ENCODE measurements at places on chromosomes 5 and 9.
A peak's percentile ranks its signal among the peaks of the same experiment; 100 is the strongest.

DNA sequence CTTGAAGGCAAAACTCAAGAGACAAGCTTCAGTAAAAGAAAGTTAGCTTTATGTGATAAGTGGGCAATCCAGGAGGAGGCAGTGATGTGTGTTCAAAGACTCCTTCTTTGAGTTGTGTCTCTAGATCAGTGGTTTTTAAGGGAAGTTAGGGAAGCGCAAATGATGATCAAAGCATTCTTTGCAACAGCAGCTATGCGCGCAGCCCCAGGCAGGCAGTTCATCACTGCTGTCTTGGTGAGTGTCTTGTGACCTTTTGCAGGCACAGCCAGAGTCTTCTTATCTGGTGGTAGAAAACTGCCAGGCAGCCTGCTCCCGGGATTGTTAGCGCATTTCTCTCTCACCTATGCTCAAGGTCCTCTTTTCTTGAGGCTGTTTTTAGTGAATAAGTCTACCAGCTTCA, 40.3 kb upstream of the CLK4 start:
- no peak for DNase-seq

GRCh38 chr5:73214306-73214705, 41.3 kb downstream of the TMEM174 start:
- no peak for DNase-seq

- peak; percentile 39 for DNase-seq
These were observed 1.6 kb downstream of the CSNK1A1 start for GRCh38 chr5:149549461-149550267.

DNA sequence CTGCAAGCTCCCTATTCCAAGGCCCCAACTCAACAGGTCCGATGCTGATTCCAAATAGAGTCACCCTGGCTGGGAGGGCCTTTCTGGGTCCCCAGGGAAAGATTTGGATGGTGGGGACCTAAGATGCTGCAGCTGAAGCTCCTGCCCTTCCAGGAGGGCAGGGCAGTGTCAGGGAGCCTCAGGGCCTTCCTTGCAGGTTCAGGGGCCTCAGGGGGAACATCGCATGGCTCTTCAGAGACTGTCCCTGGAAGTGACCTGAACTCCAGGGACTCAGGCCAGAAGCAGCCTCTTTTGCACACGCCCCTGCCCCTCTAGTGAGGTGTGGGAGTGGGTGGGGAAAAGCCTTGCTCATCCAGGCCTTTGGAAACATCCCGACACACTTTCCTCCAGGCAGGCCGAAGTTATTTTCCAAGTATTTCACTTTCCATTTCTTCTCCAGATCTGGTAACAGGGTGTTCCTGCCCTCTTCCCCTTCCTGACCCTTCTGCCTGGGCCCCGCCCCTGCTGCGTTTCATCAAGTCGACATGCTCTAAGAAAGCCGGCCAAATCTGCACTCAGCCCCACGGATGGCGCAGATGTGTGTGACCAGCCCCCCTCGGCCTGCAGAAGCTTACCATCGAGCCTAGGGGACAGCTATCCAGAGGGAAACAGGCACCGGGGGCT, 159.5 kb downstream of the FGF18 start:
- no peak for DNase-seq

DNA sequence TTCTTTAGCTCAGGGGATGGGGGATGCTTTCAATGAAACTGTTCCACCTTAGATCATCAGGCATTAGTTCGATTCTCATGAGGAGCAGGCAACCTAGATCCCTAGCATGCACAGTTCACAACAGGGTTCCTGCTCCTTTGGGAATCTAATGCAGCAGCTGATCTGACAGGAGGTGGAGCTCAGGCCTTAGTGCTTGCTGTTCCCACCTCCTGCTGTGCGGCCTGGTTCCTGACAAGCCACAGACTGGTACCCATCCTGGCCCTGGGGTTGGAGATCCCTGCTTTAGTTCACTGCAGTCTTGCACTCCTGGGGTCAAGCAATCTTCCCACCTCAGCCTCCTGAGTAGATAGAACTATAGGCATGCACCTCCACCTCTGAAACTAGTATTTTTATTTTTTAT, 1369.8 kb upstream of the NUDT12 start:
- no peak for DNase-seq

DNA sequence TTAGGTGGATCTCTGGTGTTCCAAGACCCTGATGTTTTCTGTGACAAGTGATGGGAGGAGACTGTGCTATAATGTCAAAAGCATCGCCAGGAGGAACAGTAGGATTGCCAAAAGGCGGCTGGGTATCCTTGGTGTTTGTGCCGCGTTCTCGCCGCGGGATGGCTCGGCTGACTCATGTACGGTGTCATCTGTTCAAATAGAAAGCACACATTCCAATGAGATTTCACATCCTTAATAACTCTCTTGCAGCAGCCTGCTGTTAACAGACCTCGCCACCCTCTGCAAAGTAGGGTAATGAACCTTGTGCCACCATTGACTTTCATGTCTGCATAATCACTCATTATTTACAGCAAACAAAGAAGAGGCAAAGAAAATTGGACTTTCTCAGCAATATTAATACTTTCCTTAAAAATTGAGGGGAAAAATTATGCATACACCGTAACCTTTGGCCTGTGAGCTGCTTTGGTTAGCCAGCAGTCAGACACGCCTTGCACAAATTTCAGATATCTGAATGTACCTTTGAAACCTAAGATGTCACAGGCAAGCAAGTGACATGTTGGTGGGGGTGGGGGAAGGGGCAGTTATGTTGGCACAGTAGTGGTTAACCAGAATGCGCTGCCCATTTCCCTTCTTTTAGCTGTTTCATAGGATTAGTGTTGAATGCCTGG, 289.4 kb downstream of the EFNA5 start:
- DNase-seq: peak; percentile 63

DNA sequence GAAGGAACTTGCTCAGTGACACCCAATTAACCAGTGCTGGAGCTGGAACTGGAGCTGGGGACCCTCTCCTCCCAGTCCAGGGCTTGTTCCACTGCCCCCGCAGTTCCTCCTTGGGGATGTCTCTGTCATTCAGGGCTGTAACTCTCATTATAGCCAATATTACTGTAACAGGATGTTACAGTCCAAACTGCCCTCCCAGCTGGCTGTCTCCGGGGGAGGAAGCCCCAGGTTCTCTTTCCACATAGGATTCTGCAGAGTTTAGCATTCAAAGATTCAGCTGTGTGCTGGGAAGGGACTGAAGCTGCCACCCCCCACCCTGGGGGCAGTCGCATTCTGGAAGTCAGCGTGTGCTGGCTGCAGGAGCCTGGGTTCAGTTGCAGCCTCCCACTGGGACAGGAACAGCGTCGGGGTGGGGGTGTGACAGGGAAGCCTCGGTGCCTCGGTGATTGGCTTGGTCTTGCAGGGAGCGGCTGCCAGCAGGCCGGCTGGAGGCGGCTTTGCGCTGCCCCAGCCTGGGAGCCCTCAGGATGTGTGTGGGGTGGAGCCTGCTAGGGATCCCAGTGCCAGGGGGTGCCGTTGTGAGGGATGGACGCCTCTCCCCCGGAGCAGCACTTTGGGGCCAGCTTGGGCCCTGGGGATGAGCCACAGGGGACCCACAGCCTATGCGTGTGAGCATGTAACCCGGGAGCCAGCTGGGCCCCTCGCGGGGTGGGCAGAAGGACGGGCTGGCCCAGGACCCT, 101.1 kb downstream of the RGS3 start:
- DNase-seq: no peak

GRCh38 chr5:26582350-26583045, 455.9 kb downstream of the CDH9 start:
- no peak for DNase-seq

DNA sequence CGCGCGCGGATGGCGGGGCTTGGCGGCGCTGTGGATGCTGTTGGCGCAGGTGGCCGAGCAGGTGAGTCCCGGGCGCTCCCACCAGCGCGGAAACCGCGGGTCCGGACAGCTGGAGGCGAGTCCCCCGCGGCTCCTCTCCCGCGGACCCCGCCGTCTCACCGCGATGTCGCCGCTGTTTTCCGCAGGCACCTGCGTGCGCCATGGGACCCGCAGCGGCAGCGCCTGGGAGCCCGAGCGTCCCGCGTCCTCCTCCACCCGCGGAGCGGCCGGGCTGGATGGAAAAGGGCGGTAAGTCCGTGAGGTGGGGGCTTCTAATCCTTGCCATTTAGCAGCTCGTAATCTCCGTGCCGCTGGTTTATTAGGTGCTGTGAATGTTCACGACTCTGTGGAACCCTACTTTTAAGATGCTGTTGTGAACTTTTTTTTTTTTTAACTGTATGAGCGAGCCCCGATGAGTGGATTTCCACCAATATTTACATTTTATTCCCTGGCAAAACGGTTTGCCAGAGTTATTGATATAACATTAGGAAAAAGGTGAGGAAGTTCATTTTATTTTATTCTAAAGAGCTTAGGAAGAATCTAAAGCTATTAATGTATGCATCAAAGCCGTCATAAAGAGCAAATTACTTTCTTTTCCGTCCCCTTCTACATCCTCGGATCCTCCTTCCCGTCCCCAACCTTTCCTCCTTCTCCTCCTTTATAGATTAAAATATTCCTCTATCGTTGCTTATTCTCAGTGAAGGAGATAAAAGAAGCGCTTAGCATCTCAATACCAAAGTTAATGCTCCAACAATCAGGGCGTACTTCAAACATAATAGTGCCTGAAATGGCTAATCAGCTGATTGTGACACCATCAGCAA, 579 bp downstream of the ADAMTS16 start:
- no peak for DNase-seq

- no peak for DNase-seq
These were observed 474.2 kb upstream of the RIOK2 start for GRCh38 chr5:97657239-97657638.

GRCh38 chr5:90843443-90843842, 284.8 kb downstream of the ADGRV1 start:
- no peak for DNase-seq

GRCh38 chr9:129608561-129609481, 12.1 kb downstream of the C9orf50 start:
- DNase-seq: no peak

- DNase-seq: no peak
These were observed 143.3 kb upstream of the ADAMTSL1 start for GRCh38 chr9:18330401-18331309.

- DNase-seq: no peak
These were observed 170.1 kb upstream of the ZNF618 start for GRCh38 chr9:113705928-113706519.

GRCh38 chr9:83384214-83384613, 154.0 kb downstream of the FRMD3 start:
- DNase-seq: no peak

GRCh38 chr5:116546033-116546742, 28.4 kb downstream of the SEMA6A start:
- no peak for DNase-seq

DNA sequence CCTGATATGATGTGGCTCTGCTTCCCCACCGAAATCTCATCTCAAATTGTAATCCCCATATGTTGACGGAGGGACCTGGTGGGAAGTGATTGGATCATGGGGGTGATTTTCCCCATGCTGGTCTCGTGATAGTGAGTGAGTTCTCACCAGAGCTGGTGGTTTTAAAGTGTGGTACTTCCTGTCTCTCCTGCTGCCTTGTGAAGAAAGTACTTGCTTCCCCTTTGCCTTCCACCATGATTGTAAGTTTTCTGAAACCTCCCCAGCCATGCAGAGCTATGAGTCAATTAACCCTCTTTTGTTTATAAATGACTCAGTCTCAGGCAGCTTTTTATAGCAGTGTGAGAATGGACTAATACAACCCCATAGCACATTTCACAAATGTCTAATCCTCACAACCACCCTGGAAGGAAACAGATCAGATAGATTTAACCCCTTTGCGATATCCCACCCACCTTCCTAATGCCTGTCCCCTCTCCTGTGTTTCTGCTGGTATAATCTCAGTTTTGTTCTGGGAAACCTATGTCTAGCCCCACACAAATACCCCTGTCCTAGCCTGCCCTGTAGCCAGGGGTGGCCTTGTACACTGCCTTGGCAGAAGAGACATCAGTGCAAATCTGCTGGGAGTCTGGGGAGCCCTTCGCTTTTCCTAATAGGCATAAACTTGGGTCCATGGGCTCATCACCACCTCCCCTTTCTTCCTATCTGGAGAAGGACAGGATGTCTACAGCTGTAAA, 157.0 kb upstream of the RAI14 start:
- DNase-seq: peak; percentile 66

GRCh38 chr5:10330511-10331230, 22.8 kb upstream of the MARCHF6 start:
- no peak for DNase-seq

- peak; percentile 89 for DNase-seq
These were observed 15.2 kb downstream of the CYSTM1 start for GRCh38 chr5:140189977-140190871.

DNA sequence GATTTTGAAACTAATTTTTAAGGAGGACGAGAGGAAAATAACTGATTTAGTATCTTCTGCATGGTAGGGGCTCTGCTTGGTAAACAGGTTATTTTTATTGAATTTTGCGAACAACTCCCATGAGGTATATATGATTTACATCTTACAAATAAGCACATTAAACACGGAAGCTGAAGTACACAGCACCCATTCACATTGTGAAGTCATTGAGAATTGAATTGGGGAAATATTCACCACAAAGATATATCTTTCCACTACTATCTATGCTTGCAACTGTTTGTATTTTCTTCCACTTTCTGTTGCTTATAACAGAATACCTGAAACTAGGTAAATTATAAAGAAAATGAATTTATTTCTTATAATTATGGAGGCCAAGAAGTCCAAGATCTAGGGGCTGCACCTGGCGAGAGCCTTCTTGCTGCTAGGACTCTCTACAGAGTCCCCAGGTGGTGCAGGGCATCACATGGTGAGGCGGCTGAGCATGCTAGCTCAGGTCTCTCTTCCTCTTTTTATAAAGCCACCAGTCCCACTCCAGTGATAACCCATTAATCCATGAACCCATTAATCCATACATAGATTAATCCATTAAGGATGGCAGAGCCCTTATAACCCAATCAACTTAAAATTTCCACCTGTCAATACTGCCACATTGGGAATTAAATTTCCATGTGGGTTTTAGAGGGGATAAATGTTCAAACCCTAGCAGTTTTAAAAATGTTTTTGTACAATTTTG, 79.0 kb upstream of the ZNF608 start:
- DNase-seq: no peak

DNA sequence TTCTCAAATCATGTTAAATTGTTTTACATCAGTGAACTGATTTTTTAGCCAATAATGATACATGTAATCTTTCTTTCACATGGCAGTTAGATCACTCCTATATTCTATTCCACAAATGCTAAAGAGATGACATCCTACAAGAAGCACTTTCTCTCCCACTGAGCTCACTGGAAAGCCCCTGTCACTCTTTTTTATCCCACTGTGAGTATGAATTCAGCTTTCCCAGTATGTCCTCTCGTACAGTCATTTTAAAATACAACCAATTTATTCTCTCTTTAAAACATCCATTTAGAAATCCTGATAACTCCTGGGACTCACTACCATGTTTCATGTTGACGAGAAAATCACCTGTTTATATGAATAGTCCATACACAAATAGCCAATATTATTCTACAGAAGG, 599.9 kb downstream of the SEMA5A start:
- DNase-seq: no peak

DNA sequence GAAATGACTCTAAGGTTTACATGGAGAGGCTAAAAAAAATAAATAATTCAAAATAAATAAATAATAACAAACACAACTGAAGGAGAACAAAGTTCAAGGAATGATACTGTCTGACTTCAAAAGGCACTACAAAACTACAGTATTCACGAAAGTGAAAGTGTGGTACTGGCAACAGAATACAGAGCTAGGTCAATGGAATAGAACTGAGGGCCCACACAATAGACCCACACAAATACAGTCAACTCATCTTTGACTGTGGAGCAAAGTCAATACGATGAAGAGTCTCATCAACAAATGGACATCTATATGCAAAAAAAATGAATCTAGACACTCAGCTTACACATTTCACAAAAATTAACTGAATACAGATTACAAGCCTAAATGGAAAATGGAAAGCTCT, 75.3 kb downstream of the FBXW11 start:
- DNase-seq: no peak

- DNase-seq: no peak
These were observed 7.5 kb upstream of the REEP5 start for GRCh38 chr5:112929336-112930081.
